Fibroblast of the conjunctiva (primary cell): ENCODE measurements at places on chromosomes 2 and 18.
A peak's percentile ranks its signal among the peaks of the same experiment; 100 is the strongest.

GRCh38 chr2:162300266-162300665 lies 18.2 kb downstream of the IFIH1 start:
- DNase-seq, result no peak

GRCh38 chr2:73503992-73504570 lies 118.4 kb downstream of the ALMS1 start:
- no peak for DNase-seq

DNA sequence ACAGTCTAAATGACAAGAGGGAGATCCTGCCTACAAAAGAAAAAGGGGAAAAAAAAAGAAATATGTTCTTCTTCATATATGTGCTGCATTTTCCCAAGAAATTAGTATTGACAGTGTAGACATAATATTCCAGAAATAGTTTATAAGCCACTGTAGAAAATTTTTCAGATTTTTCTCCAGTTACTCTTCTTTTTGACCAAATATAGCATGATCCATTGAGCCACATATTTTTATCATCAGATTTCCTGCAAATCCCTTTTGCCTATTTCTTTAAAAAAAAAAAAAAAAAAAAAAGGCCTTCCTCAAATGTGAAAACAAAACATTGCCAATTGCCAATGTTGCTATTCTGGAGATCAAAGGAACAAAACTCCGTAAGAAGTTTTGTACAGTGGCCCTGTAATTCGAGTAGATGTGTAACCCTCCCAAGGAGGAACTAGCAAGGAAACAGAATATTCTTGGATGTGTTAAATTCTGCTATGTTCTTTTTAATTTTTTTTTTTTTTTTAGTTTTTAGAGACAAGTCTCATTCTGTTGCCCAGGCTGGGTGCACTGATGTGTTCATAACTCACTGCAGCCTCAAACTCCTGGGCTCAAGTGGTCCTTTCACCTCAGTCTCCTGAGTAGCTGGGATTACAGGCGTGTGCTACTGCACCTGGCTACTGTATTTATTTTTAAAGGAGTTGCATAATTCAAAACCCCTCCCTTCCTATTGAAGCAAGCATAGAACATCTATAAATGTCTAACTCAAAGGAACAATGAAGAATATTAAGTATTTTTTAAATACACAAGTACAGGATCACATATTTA lies 12.5 kb upstream of the CABYR start:
- no peak for DNase-seq

DNA sequence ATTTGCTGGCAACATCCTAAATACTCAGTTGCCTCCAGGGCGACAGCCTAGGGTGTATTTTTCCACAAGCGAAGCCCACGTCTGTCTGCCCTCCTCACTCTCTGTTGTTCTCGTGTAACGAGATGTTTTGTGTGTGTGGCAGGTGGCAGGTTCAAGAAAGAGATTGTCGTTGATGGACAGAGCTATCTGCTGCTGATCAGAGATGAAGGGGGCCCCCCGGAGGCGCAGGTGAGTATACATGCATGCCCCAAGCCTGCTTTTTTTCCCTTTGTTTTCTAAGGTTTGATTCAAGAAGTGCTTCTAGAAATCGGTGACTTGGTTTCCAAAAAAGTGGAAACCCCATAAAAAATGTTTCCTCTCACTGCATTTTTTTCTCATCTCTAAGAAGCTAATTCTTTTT lies 247.0 kb downstream of the AGAP1 start:
- no peak for DNase-seq

GRCh38 chr2:170409164-170409535 lies 231.2 kb downstream of the MYO3B start:
- DNase-seq, result peak; percentile 44

DNA sequence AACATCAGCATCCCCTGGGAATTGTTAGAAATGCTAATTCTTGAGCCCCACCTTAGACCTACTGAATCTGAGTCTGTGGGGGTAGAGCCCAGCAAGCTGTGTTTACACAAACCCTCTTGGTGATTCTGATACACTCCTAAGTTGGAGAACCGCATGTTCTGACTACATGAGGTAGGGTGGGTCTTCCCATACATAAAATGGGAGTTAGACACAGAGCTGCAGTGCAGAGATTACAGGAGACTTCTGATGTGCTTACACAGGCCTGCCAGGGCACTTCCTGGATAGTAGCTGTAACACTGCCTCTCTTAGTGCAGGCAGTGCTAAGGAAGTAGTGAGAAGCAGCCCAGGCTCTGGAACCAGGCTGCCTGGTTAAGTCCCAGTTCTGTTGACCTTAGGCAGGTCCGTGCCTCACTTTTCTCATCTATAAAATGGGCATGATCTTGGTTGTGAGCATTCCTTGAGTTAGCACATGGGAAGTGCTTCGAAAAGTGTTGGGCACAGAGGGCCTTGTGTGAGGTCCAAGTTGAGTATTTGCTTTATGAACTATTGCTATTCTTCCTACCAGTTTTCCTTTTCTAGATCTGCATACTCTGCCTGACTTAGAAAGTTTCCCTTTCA lies 67.3 kb downstream of the GLI2 start:
- no peak for DNase-seq

- no peak for DNase-seq
These were observed 275.4 kb upstream of the ACVR2A start for GRCh38 chr2:147569426-147569825.

DNA sequence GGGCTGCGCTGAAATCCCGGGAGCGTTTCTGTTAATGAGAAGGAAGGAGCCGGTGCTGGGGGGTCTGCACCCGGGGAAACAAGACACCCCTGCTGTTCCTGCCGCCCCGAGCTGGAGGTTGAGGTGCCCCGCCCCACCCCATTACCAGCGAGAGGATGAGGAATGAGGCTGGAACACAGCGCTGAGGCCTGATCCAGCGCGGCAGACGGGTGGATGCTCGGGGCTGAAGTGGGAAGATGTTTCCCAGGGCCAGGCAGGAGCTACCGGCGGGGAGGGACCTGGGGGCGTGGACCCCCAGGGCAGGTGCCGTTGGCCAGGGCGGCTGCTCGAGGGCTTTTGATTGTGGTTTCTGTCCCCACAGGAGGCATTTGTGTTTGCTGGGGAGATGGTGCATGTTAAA lies 134.3 kb upstream of the CTDP1 start:
- DNase-seq, result no peak

- no peak for DNase-seq
These were observed 786 bp downstream of the POLE4 start for GRCh38 chr2:74959106-74959751.

- no peak for DNase-seq
These were observed 479.5 kb downstream of the ARHGAP15 start for GRCh38 chr2:143608758-143609157.

- no peak for DNase-seq
These were observed 144.3 kb downstream of the NCK2 start for GRCh38 chr2:105889046-105889445.

- no peak for DNase-seq
These were observed 3.5 kb upstream of the KLHL29 start for GRCh38 chr2:23381485-23381884.

- no peak for DNase-seq
These were observed 170.0 kb upstream of the EPAS1 start for GRCh38 chr2:46127176-46127575.

DNA sequence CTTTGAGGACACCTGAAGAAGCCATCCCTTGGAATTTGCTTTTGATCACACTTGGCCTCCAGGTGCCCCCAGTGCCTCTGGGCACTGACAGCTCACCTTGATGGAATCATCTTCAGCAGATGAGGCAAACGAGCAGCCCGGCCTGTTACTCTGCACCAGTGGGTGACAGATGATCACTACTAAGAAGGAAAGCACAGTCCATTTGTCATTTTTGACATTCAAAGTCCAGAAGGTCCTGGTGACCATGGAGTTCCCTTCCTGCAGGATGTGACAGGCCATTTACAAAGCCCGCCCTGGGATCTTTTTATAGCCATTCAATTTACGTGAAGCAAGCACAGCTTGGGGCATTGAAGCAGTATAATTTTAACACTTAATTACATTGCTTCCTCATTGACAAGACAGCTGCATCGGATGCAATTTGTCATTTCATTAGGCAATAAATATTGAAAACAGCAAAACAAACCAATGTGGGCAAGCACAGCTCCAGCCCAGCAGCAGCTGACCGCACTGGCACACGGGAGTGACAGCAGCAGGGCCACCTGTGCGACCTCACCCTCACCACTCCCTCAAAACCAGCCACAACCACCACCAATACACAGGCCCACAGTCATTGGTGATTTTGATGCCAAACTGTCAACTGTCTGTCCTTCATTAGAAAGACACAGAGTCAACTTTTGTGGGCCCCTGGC lies 76.0 kb upstream of the SLC66A3 start:
- DNase-seq, result no peak

DNA sequence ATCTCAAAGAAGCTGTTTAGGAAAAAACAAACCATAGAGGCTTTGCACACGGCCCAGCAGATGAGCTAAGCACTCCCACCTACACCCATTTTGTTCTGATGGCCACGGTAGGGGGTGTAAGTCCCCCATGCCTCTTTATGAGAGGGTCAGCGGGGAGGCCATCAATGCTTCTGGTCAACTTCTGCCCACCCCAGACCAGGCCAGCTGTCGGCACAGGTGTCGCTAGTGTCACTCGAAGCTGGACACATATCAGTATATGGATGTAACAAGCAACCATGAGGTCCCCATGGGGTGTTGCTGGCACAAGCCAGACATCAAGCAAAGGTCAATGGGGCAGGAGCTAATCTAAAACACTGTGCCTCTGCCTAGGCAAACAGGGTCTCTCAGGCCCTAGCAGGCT lies 23.7 kb upstream of the SLC35F6 start:
- no peak for DNase-seq

DNA sequence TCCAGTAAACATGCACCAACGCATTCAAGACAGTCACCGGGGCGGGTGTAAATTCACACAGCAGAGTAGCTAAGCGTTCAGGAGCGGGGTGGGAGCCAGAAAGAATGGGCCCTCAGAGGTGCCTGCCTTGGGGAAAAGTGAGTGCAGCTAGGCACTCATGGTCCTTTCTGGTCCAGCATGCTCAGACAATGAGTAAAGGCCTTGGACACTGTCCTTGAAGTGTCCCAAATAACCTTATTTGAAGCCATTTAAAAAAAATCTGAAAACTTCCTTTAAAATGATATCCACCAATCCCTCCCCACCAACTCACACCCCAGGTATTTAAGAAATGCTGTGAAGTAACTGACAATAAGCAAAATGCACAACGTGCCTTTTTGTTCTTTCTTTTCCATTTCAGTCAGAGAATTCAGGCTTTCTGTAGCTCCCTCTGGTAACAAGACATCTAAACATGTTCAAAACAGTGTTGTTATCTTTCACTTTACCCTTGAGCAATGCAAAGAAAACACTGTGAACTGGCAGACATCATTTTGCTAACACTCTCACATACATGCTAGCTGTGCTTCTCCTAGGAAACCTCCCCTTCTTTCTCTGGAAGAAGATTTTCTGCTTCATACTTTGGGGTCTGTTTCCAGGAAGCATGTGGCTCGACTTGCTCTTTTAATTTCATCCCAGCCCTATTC lies 445.1 kb upstream of the SPRED2 start:
- DNase-seq, result no peak

DNA sequence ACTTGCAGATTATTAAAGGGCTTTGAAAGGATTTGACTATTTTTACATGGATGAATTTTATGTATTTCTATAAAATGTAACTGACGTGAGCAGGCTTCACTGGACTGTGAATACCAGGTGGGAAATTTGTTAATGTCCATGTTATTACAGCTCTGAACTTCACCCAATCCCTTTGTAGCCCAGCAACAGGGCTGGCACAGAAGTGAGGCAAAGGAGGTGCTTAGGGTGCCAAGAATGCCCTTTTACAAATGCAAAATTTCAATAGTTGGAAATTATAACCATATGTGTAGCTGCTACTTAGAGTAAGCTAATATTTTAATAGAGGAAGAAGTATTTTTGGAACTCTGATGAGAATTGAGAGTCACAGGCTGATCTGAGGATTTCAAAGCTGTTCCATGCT lies 53.7 kb upstream of the FAM98A start:
- no peak for DNase-seq

GRCh38 chr2:28764909-28765711 lies 13.5 kb downstream of the PPP1CB start:
- DNase-seq, result no peak

DNA sequence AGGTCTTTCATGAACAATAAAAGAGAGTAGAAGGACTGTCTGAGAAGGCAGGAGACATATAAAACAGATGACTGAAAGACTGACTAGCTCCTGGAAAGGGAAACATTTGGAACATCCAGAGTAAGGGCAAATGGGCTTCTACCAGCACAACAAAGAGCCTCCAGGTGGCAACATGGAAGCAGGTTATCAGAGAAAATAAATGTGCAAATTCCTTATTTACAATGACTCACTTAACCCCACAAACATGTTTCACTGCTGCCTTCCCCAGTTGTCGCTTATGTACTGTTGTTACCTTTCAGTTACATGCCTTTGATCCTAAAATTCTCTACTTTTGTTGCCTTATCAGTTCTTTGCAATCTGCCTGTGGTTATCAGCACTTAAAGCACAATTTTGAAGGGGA lies 117.0 kb downstream of the HIBCH start:
- DNase-seq, result no peak

DNA sequence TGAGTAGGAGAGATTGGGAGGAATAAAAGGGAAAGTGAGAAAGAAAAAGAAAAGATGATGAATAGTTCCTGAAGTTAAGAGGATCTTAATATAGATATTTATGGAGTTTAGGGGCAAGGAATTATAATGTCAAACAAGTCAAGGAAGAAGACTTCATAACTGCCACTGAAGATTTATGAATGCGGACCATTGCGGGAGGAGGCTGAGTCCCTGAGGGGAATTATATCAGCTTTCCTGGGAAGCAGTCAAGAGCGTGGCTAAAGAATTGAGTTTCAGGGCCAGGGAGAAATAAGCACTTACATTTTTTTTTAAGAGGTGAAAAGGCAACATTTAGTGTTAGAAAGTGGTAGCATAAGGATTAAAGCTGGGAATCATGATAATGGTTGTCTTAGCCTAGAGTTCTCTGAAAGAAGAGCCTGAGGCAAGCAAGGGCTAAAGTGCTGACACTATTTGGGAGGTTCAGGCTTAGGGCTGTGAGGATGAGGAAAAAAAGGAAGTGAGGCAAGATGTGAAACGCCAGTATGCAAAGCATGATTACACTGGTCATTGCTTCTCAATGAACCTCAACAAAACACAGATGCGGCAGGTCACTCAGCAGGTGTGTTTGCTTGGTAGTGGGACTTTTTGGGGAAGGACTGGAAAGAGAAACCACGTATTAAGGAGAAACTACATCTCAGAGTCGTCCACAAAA lies 217.1 kb downstream of the SLC4A3 start:
- DNase-seq, result no peak

- DNase-seq, result no peak
These were observed 40.0 kb upstream of the ATG16L1 start for GRCh38 chr2:233211548-233211895.

GRCh38 chr18:5439986-5440696 lies 103.7 kb downstream of the EPB41L3 start:
- DNase-seq, result no peak
